ENCODE measurements at places on chromosomes 11 and 22.

GRCh38 chr22:47568700-47569099 is 806.2 kb downstream of the TBC1D22A start:
- DNase-seq, result no peak

- DNase-seq, result no peak
Measured at GRCh38 chr11:61754534-61755482, 2.4 kb downstream of the MYRF start.

DNA sequence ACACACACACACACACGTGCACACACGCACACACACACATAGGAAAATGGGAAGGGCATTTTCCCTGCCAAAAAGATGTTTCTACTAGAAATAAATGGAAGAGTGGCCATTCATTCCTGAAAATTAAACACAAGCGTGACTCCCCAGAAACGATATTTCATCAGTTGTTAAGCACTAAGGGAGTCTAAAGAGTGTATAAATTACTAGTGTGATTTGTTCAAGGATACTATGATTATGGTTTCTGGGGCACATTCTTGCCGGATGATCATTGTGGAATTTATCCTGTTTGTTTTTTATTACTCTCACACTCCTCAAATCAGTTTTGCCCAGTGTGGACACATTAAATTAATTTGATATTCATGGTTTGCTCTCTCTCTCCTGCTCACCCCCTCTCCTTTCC is 16.4 kb upstream of the AMOTL1 start:
- no peak for DNase-seq

GRCh38 chr11:44793350-44794090 is 66.8 kb downstream of the TSPAN18 start:
- no peak for DNase-seq

- DNase-seq, result no peak
Measured at GRCh38 chr11:126488591-126489370, 133.3 kb downstream of the ST3GAL4 start.

- DNase-seq, result no peak
Measured at GRCh38 chr22:49886346-49887063, 31.7 kb downstream of the ALG12 start.

DNA sequence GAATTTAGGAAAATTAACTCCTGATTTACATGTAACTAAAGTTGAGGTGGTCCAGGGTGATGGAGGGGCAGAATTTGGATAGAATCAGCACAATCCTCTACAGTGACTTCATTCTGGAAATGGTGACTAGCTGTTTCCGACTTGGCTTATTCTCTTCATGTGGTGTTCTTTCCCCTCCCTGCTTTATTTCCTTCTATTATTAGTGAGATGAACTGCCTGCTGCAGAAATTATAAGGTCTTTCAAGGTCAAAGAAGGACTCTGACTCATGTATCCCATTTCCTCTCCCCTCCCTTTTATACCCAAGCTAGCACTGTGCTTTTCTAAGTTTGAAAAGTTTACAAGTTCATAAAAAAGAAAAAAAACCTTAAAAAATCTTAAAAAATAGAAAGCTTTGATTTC is 12.2 kb upstream of the MRPL17 start:
- DNase-seq, result no peak

DNA sequence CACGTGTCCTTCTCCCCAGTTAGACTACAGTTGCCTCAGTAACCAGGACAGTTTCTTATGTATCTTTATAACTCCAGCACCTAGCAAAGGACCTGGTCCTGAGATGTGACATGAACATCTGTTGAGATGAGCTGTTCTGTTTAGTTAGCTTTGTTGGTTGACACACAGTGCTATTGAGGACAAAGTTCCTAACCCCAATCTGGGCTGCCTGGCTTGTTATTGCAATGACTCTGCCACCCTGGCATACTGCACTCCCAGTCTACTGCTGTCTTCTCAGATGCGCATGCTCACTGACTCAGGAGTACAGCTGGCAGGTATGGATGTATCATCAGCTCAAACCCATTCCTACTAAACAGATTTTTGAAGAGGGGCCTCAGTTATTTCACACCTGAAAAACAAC is 7.4 kb downstream of the DESI1 start:
- DNase-seq, result no peak

DNA sequence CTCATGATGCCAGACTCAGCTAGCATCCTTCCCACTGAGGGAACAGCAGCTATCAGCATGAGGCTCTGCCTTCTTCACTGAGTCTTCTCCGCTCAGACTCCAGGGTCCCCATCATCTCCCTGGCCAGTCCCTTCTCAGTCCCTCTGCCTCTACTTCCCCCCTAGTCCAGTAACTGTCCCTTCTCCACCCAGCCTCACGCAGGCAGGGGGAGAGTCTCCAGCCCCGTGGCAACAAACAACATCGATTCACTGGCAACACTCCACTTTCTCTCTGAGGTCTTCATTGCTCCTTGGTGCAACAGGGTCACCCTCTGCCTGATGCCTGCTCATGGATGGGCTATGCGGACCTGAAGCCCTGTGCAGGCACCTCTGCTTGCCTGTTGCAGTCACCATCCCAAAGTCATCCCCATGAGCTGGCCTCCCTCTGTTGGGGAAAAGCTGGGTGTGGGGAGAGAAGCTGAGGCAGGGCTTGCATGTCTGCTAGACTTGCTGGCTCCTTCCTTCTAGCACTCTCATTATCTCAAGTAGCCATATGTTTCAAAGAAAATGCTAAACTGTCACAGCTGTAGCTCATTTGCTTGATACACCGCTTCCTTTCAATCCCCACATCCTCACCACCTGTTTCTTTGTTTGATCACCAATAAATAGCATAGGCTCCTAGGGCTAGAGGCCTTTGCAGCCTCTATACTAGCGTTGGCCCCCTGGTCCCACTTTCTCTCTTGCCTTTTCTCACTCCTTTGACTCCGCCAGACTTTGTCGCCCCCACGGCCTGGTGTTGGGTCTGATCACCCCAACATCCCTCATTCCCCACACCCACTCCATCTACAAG is 4.3 kb upstream of the BCR start:
- no peak for DNase-seq

- DNase-seq, result no peak
Measured at GRCh38 chr22:28915969-28916368, 32.6 kb downstream of the ZNRF3 start.

GRCh38 chr11:24589064-24589463 is 92.2 kb downstream of the LUZP2 start:
- DNase-seq, result no peak

Measured in activated CD4-positive, CD25-positive, alpha-beta regulatory T cell (primary cell).